ENCODE measurements at places on chromosomes 2 and 18.

- DNase-seq = no peak
Observed at GRCh38 chr18:2898186-2898640, 51.4 kb downstream of the EMILIN2 start.

GRCh38 chr2:95700519-95700918, 108.7 kb downstream of the TRIM43 start:
- no peak for DNase-seq

GRCh38 chr2:230872151-230872967, 7.6 kb downstream of the ITM2C start:
- no peak for DNase-seq

- DNase-seq = no peak
Observed at GRCh38 chr2:218216336-218216673, 684 bp upstream of the ARPC2 start.

DNA sequence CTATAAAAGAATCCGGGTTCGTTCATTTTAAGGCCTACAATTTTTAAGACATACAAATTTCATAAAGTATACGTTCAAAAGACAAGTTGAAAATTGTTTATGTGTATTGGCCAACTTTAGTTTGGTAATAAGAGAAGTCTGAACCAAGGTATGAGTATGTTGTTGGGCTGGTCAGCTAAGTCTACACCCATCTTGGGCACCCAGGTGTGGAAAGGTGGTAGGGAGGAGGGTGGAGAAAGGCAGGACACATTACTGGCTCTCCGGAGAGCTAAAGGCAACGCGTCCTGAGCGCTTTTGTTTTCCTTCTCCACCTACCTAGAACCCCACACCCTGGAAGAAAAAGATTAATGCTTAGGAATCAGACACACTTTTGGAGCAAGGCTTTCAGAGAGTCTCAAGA, 899 bp upstream of the PELI1 start:
- no peak for DNase-seq
